CD4-positive, alpha-beta T cell treated with Interferon alpha-2 for 1 hour (primary cell): ENCODE measurements at places on chromosomes 11 and 22.

DNA sequence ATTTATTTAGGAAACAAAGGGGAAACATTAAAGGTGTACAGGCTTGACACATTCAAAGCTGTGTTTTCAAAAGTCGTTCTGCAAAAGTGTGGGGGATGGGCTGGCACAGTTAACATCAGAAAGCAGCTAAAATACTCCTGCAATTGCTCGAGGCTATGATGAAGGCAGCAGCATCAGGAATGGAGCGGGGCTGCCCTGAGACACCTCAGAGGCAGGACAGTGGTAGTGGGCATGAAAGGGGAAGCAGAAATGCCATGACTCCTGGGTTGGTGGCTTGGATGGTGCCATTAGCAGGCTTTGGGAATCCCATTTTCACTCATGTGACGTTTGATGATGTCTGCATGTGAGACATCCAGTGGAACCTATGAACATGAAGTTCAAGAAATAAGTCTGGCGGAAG is 646 bp downstream of the NCAPD3 start:
- no peak for DNase-seq

DNA sequence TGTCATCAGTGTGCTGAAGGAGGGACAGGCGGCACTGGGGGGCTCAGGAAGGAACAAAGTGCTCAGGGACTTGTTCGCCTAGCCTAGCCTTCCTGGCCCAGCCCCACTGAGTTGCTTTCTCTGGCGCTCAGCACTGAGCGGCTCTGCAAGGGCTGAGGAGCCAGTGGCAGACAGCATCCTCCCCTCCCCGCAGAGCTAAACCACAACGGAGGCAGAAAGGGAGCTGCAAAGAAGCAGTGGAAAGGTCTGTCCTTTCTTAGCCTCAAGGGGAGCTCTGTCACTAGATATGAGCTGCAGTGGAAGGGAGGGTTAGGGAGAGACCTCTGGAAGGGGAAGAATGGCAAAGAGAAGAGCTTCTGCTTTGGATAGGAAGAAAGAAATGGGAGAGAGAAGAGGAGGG is 89.7 kb upstream of the PHOX2A start:
- DNase-seq: peak; percentile 14

DNA sequence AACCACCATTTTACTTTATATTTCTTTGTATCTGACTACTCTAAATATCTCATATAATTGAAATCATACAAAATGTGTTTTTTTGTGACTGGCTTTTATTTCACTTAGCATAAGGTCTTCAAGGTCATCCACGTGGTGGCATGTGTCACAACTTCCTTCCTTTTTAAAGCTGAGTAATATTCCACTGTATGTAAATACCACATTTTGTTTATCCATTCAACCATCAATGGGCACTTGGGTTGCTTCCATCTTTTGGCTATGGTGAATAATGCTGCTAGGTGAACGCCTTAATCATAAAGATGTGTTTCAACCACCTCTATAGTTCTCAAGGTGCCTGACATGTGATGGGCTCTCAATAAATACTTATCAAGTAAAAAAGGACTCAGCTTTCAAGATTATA is 15.5 kb downstream of the RAB30 start:
- DNase-seq: no peak

DNA sequence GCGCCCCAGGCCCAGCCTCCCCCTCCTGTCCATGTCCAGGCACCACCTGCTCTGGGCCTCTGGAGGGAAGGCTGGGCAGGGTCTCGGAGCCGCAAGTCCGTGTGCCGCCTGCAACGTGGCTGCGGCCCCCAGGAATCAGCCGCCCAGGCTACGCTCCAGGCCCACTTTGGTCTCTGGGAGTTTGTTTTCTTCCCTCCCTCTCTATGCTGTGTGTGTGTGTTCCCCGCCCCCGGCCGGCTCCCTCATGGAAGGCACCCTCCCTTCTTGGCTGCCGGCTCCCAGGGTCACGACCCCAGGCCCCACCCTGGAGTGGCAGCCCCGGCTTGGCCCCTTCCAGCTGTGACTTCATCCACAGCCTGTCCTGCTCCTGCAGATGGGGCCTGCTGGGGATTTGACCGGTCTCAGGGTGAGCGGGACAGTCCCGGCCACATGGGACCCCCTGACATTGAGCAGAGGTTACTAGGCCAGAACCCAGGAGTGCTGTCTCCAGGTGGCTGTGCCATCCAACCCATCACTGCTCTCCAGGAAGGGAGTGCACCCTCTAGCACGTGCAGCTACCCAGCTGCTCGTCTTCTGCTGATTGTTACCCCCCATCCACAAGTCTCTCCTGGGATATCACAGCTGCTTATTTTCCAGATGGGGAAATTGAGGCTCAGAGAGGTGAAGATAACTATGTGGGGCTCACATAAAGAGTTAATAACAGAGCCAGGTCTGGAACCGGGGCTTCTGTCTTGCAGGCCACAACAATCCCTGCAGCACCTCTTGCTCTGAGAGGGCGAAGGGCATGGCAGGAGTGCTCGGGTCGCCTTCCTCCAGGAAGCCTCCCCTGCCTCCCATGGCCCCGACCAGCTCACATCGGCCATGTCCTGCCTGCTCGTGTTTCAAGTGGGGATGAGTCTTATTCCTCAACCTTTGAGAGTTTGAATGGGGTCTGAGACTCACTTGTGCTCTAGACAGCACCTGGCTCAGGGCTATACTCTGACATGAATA is 2.8 kb upstream of the LIF start:
- DNase-seq: no peak

- DNase-seq: no peak
Measured at GRCh38 chr22:47390026-47390970, 627.8 kb downstream of the TBC1D22A start.

GRCh38 chr11:84264066-84264465 is 977.9 kb upstream of the CCDC90B start:
- no peak for DNase-seq

GRCh38 chr22:30923168-30923900 is 45.2 kb downstream of the MORC2 start:
- no peak for DNase-seq

- DNase-seq: no peak
Measured at GRCh38 chr22:19928207-19928606, 13.4 kb upstream of the COMT start.

GRCh38 chr11:11970556-11970955 is 37.9 kb downstream of the DKK3 start:
- no peak for DNase-seq

DNA sequence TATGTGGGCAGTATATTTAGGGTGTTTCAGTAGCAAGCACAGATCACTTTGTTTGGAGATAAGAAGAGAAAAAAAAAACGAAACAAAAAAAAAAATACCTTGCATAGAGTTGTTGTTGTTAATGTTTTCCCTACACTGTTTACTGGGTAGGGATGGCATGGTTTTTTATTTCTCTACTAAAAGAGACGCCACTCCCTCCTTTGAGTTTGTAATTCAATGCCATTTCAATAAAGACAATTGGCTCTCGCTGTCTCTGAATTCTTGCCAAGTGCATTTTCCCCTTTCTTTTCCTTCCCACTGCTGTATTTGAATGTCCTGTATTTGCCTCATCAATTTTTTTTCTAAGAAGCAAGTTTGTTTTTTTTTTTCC is 213.9 kb upstream of the UBASH3B start:
- DNase-seq: no peak

GRCh38 chr11:35087648-35088047 is 51.3 kb upstream of the CD44 start:
- DNase-seq: no peak

DNA sequence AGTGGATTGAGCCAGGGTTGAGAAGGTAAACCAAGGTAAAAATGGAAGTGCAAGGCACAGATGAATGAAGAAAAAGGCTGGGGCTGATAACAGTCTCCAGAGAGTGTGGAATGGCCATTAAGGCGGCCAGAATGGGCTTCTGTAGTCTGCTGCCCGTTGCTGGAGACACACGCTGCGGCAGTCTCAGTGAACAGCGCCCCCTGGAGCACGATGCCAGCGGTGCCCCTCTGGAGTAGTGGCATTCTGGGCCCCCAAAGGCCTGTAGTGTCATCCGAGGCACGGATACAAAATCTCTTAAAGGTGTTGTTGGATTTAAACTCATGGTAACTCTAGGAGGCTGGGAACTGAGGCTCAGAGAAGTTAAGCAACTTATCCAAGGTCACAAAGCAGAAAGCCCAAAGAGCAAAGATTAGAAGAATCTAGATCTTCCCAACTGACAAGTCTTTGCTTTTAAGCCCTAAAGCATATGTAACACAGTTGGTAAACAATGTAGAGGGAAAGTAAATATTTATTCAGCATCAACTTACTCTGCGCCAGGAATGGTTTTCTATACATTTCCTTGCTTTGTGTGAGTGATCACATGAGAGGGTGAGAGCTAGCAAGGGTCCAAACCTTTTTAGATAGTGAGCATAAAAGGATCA is 18.2 kb downstream of the KCNJ1 start:
- peak; percentile 60 for DNase-seq

- DNase-seq: peak; percentile 50
Measured at GRCh38 chr11:128776424-128777284, 82.8 kb downstream of the FLI1 start.

DNA sequence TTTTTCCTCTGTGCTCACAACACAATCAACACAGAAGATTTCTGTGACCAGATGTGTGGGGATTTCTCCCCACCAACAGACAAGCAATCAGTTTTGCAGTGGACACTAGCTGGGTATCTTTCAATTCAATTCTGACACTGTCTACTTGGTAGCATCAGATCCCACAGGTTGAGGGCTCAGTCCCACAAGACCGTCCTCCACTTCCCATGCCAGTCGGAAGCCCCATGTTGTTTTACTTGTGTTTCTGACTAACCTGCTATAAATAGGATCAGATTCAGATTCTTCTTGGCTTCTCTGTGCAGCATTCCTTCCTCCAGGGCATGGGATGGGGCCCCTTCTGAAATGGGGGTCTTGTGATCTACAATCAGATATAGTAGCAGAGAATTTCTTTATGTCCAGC is 19.6 kb downstream of the ACER3 start:
- DNase-seq: no peak

- no peak for DNase-seq
Measured at GRCh38 chr11:15649371-15650104, 534.8 kb downstream of the INSC start.

- DNase-seq: peak; percentile 60
Measured at GRCh38 chr22:35367331-35367886, 13.5 kb upstream of the HMOX1 start.

- DNase-seq: no peak
Measured at GRCh38 chr11:46643986-46644385, 26.6 kb downstream of the ATG13 start.

DNA sequence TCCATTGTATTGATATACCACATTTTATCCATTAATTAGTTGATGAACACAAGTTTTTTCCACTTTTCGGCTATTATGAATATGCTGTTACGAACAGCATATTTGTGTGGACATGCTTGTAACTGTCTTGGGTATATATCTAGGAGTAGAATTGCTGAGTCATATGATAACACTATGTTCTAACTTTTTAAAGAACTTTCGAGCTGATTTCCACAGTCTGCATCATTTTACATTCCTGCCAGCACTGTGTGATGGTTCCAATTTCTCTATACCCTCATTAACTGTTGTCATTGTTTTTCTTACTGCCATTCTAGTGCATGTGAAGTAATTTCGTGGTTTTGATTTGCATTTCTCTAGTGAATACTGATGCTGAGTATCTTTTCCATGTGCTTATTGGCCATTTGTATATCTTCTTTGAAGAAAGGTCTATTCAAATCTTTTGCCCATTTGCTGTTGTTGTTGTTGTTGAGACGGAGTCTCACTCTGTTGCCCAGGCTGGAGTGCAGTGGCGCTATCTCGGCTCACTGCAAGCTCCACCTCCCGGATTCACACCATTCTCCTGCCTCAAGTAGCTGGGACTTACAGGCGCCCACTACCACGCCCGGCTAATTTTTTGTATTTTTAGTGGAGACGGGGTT is 7.4 kb upstream of the RCE1 start:
- DNase-seq: no peak

DNA sequence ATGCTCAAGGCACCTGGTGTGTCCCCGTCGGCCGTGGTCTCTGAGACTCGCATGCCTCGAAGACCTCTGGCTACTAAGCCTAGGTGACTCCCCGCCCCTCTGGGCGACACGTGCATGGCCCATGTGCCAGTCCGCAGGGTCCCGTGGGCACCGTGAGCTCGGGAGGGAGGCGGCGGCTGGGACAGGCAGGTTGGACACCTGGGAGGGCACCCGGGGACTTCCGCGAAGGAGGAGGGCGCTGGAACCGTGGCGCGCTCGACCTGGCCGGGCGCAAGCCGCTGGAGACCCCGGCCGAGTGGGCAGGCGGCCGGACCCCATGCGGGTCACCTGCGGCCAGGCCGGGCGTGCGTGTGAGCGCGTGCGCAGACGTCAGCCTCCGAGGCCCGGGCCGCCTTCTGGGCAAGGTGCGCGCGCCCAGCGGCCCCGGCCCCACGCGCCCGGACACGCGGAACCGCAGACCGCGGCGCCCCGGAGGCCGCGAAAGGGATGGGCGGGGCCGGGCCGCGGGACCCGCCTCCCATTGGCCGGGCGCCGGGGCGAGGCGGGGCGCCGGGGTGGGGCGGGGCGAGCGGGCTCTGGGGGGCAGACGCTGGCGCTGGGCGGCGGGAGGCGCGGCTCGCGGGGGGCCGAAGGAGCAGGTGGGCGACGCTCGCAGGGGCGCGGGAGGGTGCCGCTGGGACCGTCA is 579 bp upstream of the RASD2 start:
- peak; percentile 60 for DNase-seq

GRCh38 chr22:33271390-33272161 is 213.4 kb upstream of the SYN3 start:
- DNase-seq: peak; percentile 17

DNA sequence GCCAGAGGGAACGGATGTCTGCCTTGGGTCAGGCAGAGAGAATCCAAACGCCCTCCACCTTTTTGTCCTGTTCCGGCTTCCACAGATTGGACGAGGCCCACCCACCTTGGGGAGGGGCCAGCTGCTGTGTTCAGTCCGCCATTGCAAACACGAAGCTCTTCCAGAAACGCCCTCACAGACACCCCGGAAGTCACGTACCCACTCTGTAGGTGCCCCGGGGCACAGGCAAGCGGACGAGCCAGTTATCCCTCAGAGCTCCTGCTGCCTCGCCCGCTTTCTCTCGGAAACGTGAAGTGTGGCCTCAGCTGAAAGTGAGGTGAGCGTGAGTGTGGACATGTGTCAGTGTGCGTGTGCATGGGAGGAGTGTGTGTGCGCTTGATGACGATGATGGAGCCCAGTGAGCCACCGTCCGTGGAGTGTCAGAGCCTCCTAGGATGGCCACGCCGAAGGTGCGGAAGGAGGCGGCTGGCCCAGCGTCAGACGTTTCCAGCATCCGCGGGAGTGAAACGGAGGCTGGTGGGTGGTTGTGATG is 869.2 kb downstream of the TBC1D22A start:
- DNase-seq: no peak

DNA sequence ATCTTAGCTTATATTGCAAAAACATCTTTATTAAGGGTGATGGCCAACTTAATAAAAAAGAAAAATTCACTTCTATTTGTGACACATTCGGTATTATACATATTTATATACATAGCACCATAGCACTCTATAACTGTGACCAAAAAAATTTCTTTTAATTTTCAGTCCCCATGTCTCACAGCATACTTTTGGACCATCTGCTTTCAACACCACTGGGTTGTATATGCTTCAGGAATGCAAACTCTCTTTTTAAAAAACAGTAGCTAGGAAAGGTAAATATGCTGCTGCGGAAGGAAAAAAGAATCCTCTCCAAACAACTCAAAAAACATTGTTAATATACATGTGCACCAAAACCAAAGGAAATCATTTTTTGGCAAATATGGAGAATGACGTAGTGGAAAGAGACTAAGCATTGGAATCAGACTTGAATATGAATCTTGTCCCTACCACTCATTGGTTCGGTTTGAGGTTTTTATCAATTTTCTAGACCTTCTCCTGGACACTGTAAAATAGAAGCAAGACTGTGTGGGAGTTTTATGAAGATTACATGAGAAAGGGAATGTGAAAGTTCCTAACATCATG is 227.9 kb downstream of the BLID start:
- no peak for DNase-seq
